ENCODE measurements at places on chromosomes 12 and 14. TPM values are rescaled to one million over a fixed set of nuclear protein-coding genes. Genes with fewer than 3 reads are reported as not detected.

GRCh38 chr12:52080403-52081251 lies 1.1 kb downstream of the SMIM41 start:
- no peak for DNase-seq

Gene TEX22
- total RNA-seq, result 2.4 TPM

GRCh38 chr12:128421375-128421774 lies 154.4 kb downstream of the TMEM132C start:
- no peak for DNase-seq

GRCh38 chr14:71143381-71144290 lies 236.4 kb downstream of the PCNX1 start:
- DNase-seq, result no peak

GRCh38 chr12:83945871-83946270 lies 966.7 kb downstream of the SLC6A15 start:
- no peak for DNase-seq
